Effector CD4-positive, alpha-beta T cell (primary cell): ENCODE measurements at places on chromosomes 12 and 14.

GRCh38 chr12:119412811-119413794 lies 78.6 kb downstream of the CCDC60 start:
- DNase-seq = no peak

DNA sequence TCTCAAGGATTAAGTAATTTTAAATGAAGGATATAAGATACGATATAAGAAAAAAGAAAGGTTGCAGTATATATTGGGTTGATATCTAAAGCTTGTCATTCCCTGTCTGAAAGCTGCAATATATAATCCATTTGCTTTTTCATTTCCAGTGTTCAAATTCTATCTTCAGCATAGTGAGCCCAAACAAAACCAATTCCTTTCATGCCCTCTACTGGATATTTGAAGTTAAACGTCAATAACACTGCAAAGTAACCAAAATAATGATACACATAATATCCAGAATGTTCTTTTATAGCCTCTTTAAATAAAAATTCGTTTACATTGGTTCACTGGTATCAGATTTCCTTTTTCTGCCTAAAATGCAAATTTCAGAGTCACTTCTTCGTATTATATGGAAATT lies 64.5 kb upstream of the DAAM1 start:
- DNase-seq = no peak

GRCh38 chr14:73744175-73744867 lies 30.1 kb upstream of the PNMA1 start:
- DNase-seq = no peak

- DNase-seq = no peak
These were observed 137.4 kb downstream of the TPH2 start for GRCh38 chr12:72075891-72076557.

GRCh38 chr12:50647031-50647430 lies 116.9 kb upstream of the ATF1 start:
- no peak for DNase-seq

DNA sequence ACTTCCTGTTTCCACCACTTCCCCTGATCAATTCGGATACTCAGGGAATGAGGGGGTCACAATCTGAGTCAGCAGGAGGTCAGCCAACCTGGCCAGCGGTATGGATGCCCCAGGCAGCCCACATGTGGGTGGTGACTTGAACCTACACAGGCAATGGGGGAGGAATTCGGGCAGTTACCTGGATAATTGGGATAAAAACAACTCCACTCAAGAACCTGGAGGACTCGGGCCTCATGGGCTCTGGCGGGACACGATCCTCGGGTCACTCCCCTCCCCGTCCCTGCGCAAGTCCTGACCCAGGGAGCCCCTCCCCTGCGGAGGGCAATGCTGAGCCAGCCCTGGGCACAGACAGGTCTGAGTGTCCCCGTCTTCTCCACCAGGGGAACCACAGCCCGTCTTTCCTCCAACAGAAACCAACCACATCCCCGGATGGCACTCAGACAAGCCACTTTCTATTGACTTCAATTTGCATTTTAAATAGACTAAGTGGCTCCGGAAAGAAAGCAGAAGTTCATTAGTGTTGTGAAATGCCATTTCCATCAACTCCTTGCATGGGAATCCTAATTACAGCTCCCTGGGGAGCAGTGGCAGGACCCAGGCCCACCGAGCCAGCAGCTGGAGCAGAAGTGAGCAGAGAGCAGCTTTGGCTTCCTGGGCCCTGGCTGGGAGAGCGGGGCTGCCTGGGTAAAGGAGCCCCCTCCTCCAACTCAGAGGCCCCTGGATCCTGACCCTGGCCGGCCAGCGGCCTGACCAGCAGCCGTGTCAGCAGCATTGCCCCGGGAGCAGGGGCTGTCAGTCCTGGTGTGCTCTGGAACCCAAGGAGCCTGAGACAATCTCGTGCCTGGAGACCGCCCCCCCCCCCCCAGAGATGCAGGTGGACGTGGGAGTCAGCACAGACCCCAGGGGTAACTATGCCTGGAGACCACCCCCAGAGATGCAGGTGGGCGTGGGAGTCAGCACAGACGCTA lies 374.1 kb downstream of the ADGRD1 start:
- no peak for DNase-seq

DNA sequence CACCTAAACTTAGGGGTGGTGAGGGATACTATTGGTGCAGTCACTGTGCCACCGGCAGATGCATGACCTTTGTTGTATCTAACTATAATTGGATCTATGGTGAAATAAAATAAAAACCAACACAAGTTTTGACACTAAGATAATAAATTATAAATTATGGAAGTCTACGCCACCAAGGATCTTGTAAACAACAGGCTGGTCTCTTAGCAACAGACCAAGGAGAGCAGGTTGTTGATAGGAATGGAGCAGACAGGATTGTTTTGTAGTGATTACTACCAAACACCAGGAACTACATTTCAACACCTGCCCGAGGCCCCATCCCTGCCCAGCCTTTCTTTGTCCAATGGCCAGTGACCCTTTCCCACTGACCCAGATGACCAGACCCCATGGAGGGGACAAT lies 1178.0 kb downstream of the VRK1 start:
- no peak for DNase-seq

- DNase-seq = no peak
These were observed 5.1 kb downstream of the IKBIP start for GRCh38 chr12:98639491-98639890.

GRCh38 chr12:130488358-130488710 lies 150.6 kb downstream of the PIWIL1 start:
- DNase-seq = no peak

DNA sequence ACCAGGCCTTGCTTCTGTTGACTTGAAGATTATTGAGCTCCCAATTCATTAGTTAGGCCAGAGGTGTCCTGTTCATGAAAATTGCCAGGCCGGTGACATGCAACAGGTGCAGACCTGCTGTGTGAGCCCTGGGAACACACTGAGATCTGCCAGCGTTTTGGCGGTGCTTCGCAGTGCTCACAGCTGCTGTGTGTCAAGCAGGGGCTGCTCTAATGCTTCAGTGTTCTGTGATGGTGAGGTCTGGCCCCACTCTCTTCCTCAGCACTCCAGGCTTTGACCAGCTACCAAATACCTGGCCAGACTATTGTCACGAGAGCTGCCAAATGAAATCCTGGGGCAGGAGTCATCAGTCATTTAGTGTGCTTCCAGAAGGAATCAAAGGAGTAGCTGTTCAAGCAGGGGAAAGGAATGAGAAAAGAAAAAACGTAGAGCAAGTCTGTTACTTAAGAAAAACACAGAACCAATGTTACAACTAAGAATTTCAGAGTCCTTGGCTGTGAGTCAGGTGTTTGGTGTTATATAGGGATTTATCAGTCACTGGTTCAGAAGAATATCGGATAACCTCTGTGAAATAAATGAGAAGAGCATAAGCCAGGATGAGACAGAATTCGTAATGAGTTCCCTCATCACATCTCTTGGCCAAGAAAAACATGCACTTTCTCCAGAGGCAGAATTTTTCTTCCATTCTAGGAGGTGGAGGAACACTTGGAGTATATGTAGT lies 150.8 kb downstream of the FBXL14 start:
- DNase-seq = no peak
